Activated CD4-positive, alpha-beta T cell treated with anti-CD3 and anti-CD28 coated beads, Interleukin-10, Interleukin-2, amounts not matched to agents 100 ng/mL and 50 ng/mL, durations not matched to agents 16 hours and 8 hours (primary cell): ENCODE measurements at places on chromosomes 7 and 10.
A peak's percentile ranks its signal among the peaks of the same experiment; 100 is the strongest.

GRCh38 chr7:132152131-132152889, 424.0 kb downstream of the PLXNA4 start:
- no peak for DNase-seq

DNA sequence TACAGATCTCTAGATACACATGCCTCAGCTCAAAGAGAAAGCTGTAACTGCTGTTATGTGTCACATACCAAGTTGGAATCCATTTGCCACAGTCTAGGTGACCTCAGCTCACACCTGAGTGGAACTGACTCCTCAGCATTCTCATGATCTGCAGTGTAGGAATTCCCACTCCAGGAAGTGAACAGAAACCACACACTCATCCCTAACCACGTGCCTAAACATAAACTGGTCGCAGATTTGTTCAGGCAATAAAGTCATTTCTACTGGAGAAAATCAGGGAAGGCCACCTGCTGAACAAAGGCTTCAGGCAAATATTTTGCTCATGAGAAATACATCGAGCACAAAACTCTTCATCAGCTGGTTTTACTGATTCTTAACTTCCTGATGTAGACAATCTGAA, 23.0 kb upstream of the ZMYND11 start:
- no peak for DNase-seq

DNA sequence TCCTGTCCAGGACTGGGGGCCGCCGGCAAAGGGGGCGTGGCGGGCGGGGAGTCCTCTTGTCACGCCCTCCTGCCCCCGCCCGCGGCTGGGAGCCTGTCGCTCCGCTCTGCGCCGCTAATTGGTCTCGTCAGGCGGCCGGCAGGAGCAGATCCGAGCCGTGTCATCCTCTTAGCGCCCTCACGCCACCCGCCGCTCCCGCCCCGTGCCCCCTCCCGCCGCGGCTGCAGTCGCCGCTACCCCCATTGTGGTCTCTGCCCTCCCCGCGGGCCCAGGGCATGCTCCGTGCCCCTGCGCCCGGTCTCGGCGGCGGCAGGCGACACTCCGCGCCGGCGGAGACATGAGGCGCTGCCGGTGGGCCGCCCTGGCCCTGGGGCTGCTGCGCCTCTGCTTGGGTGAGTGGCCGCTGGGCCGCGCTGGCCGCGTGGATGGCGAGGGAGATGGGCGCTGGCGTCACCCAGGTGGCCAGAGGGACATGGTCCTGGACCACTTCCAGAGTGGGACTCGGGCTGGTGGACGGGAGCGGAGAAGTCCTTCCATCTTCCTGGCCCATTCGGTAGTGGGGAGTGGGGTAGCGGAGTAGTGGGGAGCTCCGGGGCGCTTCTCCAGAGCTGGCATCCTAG, at the start of gene CDHR1:
TSS of gene CDHR1 (plus strand) at position 114 of the 620 bp plus-strand sequence. CDS start at position 338, 224 bp downstream.
- peak; percentile 34 for DNase-seq

GRCh38 chr7:43649755-43650274, 66.9 kb downstream of the STK17A start:
- peak; percentile 94 for DNase-seq
